ENCODE measurements at places on chromosomes 13 and 19.

- DNase-seq: no peak
Measured at GRCh38 chr13:28820099-28821051, at the start of gene MTUS2. TSS of gene MTUS2 (plus strand) at chr13:28820339.

GRCh38 chr19:31377736-31378135, 28.5 kb upstream of the TSHZ3 start:
- DNase-seq: no peak

DNA sequence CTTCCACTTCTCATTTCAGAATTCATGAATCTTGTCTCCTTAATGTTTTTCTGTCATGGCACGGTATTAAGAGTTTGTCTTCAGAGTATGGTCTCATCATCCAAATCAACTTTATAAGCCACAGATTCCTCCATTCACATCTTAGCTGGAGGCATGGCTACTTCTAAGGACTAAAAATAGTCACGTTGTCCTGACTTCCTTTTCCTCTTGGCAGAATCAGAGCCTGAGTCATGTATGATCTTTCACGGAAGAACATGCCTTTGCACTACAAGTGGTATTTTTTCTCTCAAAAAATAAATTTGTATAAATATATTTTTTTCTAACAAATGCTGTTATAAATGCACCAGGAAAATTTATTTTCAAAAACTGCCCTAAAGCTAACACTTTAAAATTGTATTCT, 71.4 kb downstream of the ALOX5AP start:
- DNase-seq: no peak

DNA sequence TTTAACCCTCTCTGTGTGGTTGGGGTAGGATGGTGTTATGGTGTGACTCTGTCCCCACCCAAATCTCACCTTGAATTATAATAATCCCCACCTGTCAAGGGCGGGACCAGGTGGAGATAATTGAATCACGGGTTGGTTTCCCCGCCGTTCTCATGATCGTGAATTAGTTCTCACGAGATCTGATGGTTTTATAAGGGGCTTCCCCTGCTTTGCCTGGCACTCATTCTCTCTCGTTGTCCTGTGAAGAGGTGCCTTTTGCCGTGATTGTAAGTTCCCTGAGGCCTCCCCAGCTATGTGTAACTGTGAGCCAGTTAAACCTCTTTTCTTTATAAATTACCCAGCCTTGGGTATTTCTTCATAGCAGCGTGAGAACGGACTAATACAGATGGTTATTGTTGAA, 68.8 kb downstream of the ARHGEF7 start:
- DNase-seq: no peak

- no peak for DNase-seq
Measured at GRCh38 chr13:31073859-31074718, 87.6 kb downstream of the HSPH1 start.

GRCh38 chr13:99501848-99502301, 603 bp downstream of the TM9SF2 start:
- no peak for DNase-seq

GRCh38 chr19:4728871-4729270, 5.2 kb upstream of the DPP9 start:
- no peak for DNase-seq

DNA sequence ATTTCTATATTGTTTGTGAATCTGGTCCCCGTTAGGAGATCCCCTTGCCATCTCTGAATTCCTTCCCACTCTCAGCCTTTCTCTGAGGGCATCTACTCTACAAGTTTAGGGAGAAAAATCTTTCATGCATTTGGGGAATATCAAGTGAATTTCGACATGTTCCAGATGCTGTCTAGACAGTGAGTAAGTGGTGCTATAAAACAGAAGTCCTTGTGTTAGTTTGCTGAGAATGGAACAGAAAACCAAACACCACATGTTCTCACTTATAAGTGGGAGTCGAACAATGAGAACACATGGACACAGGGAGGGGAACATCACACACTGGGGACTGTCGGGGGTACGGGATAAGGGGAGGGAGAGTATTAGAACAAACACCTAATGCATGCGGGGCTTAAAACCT, 5.1 kb downstream of the OR7A10 start:
- DNase-seq: no peak

DNA sequence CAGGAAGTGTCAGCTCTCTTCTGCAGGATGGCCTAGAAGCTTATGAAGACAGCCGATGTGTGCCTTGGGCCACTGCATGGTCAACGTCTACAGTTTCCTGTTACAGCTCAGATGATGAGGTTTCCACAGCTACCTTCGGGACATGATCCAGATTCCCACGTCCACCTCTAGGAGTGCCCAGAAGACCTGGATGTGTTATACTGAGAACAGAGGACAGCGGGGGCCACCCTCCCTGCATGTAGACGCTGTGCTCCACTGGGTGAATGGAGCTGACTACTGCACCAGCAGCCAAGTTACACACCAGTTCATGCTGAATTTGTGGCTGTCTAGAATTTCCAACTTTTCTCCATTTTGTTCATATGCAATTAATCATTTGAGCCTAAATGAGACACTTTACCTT, 78.5 kb upstream of the MTIF3 start:
- DNase-seq: no peak

GRCh38 chr19:543910-544608, at the start of gene GZMM:
TSS of gene GZMM (plus strand) at chr19:544053. CDS start at chr19:544072, 19 bp downstream.
- DNase-seq: peak; percentile 49

DNA sequence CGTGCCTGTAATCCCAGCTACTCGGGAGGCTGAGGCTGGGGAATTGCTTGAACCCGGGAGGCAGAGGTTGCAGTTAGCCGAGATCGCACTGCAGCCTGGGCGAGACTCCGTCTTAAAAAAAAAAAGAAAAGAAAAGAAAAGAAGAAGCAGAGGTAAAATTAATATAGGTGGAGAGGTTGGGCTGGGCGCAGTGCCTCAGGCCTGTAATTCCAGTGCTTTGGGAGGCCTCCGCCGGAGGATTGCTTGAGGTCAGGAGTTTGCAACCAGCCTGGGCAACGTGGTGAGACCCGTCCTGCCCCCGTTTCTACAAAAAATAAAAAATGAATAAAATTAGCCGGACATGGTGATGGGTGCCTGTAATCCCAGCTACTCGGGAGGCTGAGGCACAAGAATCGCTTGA, 912 bp upstream of the TUBA3C start:
- no peak for DNase-seq

GRCh38 chr19:51480590-51480989, 2.3 kb downstream of the CEACAM18 start:
- no peak for DNase-seq

DNA sequence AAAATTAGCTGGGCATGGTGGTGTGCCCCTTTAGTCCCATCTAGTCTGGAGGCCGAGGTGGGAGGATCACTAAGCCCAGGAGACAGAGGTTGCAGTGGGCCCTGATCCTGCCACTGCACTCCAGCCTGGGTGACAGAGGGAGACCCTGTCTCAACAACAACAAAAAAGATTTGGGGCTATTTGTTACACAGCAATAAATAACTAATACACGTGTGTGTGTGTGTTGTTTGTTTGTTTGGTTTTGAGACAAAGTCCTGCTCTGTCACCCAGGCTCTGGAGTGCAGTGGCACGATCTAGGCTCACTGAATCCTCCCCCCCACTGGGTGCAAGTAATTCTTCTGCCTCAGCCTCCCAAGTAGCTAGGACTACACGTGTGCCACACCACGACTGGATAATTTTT, 32.9 kb upstream of the FEM1A start:
- DNase-seq: no peak

DNA sequence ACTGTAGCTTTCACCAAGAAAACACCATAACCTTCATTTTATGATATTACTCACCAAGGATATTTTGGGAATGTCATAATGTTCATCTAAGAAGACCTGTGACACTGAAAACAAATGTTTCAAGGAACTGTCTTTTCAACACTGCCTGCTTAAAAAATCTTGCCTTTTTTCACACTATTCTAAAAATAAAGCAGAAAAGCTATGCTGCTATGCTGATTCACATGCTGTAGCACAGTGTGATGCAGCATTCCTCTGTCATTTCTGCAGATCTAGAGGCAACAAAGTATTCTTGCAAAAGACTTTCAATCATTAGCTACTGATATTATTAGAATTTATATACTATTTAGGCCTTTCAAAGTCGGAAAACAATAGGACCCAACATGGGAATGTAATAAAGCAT, 525.7 kb downstream of the UQCRFS1 start:
- DNase-seq: no peak

- DNase-seq: no peak
Measured at GRCh38 chr13:45433381-45433790, 15.2 kb upstream of the SLC25A30 start.

GRCh38 chr19:12994701-12995595, at the start of gene NFIX:
TSS of gene NFIX (plus strand) at chr19:12995475. CDS start at chr19:12995838, 363 bp downstream.
- DNase-seq: no peak

- no peak for DNase-seq
Measured at GRCh38 chr19:18893587-18894253, 2.2 kb downstream of the CERS1 start.

DNA sequence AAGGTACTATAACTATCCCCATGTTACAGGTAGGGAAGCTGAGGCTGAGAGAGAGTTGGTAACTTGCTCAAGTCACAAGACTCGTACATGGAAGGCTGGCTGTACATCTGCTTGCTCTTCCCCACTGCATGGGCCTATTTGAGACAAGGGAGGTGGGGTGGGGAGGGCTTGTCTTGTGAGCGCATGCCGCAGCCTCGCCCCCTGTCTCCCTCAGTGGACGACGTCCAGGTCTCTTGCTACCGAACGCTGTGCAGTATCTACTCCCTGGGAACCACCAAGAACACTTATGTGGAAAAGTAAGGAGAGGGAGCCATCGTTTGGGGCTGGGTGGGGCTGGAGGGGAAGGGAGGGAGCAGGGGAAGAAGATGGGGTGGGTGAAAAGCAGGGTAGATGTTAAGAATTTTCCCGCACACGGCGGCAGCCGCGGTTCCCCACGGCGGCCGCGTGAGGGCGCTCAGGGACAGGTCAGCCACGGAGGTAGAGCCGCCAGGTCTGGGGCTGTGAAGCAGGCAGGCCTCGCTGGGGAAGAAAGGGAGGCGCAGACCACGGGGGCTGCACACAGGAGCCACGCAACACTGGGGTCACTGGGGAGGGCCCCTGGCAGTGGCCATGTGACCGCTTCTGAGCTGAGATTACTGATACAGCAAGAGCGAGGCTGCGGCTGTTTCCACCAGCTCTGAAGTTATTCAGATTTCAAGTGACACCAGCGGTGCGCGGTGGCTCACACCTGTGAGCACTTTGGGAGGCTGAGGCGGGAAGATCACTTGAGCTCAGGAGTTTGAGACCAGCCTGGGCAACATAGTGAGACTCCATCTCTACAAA, 81.5 kb downstream of the RYR1 start:
- DNase-seq: peak; percentile 63

GRCh38 chr13:40402931-40403431, 263.5 kb downstream of the FOXO1 start:
- DNase-seq: no peak

DNA sequence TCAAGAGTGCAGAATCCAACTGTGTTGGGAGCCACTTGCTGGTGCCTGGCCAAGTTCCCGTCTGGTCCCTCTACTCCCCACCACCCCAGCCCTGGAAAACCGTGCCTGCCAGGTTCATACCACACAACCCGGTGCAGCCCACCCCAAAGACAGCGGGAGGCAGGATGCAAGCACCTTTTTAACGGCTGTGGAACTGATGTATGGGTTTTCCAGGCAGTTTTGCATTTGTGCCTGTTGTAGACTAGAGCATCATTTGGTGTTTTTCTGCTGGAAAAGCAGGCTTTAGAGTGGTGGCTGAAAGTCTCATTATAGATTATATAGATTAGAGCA, 13.5 kb downstream of the TFDP1 start:
- no peak for DNase-seq

- DNase-seq: no peak
Measured at GRCh38 chr13:99311748-99312492, 4.7 kb upstream of the GPR183 start.

- DNase-seq: no peak
Measured at GRCh38 chr19:10612499-10613119, 12.7 kb upstream of the SLC44A2 start.

GRCh38 chr13:51843529-51843928, 1.4 kb downstream of the TMEM272 start:
- no peak for DNase-seq

DNA sequence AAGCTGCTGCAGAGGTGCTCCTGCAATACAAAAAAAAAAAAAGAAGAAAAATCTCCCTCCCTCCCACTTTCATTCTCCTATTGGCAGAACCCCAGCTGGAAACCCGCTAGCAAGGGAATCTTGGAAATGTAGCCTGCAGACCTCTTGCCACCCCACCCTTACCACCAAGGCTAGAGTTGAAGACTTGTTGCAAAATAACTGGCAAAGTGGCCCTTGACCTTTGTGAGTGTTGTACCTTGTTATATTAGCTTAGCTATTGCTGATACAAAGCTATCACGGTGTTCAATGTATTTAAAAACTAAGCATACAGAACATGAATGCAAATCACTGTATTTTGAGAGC, 57.5 kb upstream of the KCTD4 start:
- DNase-seq: no peak

DNA sequence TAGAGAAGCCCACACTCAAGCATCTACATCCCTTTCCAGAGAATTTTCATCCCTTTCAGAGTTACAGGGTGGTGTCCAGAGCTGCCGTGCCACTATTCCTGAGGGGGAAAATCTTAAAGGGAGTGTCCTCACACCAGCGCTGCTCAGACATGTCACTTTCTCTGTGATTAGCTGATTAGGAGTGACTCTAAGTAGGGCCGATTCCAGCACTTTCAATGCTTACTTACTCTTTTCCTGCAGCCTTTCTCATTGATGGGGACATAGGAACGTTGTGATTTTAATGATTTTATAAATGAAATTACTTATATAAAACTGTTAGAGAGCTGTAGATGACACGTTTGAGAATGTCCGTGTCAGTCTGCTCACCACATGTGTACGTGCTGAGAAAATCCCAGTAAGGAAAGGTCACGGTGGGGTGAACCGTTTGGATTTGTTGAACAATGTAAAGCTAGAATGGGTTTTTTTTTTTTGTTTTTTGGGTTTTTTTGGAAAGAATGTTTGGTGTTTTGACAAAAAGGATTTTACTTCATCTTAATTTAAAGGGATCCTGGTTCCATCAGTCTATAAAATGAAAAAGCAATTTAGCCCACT, 56.6 kb upstream of the SPATA13 start:
- no peak for DNase-seq

- DNase-seq: no peak
Measured at GRCh38 chr13:68417801-68418200, 1187.7 kb upstream of the PCDH9 start.

GRCh38 chr13:45374917-45375316, 33.9 kb upstream of the TPT1 start:
- no peak for DNase-seq

GRCh38 chr19:32599736-32600157, 18.8 kb downstream of the PDCD5 start:
- DNase-seq: no peak

GRCh38 chr13:113639616-113640262, 18.3 kb downstream of the ATP4B start:
- DNase-seq: no peak

DNA sequence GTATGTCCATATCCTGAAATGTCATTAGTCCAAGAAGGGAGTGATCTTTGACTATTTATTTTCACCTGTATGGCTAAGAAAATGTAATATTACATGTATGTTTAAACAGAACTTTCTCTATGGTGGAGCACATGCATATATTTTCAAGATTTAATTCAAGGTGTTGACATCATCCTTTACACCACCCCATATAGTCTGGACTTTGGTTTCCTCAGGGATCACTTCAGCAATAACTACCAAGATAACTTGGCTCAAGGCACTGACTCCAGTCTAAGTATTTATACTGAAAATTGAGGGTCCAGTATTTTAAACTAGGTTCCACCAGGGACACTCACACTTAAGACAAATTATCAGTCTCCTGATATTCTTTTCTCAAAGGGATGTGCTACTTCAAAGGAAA, 660.6 kb downstream of the EFNB2 start:
- DNase-seq: no peak

GRCh38 chr19:54448774-54449700, at the start of gene LENG8:
TSS of gene LENG8 (plus strand) at chr19:54449199. CDS start at chr19:54451345, 2,146 bp downstream.
- DNase-seq: peak; percentile 87

Measured in stimulated activated CD8-positive, alpha-beta memory T cell treated with anti-CD3 and anti-CD28 coated beads, Interleukin-15, amount 100 ng/mL, for 24 hours (primary cell).